CD4-positive, alpha-beta T cell treated with Interleukin-15 for 1 hour (primary cell): ENCODE measurements at places on chromosomes 2 and 18.

- DNase-seq: no peak
These were observed 182.8 kb downstream of the MGAT5 start for GRCh38 chr2:134436706-134437105.

- DNase-seq: no peak
These were observed 2.4 kb downstream of the GFPT1 start for GRCh38 chr2:69384618-69385081.

DNA sequence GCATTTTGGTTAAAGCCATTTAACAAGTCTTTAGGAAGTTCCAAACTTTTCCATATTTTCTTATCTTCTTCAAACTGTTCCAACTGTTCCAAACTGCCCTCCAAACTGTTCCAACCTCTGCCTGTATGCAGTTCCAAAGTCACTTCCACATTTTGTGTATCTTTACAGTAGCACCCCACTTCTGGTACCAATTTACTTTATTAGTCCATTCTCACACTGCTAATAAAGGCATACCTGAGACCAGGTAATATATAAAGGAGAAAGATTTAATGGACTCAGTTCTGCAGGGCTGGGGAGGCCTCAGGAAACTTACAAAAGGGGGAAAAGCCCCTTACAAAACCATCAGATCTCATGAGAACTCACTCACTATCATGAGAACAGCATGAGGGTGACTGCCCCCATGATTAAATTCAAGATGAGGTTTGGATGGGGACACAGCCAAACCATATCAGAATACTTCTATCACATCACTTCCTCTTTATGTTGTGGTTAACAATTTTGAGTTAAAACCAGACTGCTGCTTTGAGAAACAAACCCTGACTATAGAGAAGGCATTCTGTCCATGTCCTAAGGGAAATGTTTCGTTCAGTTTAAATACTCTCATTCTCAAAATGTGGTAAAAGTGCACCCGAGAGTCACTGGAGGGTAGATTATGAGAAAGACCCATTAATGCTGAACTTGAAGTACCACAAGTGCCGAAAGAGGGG, 11.0 kb downstream of the IL18R1 start:
- DNase-seq: no peak

DNA sequence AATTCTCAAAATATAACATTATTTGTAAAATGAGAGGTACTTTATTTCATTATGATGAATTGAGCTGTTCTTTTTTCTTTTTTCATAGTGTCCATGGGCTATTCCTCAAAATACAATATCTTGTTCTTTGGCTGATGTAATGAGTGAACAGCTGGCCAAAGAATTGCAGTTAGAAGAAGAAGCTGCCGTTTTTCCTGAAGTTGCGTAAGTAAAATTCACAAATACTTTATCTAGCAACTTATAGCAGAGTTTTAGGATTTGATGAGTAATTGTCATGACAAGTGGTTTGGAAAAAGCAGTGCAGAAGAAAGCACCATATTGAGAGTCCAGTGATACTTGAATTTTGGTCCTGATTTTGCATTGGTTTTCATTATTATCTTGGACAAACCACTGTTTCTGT, 9.8 kb downstream of the RIOK3 start:
- DNase-seq: no peak

DNA sequence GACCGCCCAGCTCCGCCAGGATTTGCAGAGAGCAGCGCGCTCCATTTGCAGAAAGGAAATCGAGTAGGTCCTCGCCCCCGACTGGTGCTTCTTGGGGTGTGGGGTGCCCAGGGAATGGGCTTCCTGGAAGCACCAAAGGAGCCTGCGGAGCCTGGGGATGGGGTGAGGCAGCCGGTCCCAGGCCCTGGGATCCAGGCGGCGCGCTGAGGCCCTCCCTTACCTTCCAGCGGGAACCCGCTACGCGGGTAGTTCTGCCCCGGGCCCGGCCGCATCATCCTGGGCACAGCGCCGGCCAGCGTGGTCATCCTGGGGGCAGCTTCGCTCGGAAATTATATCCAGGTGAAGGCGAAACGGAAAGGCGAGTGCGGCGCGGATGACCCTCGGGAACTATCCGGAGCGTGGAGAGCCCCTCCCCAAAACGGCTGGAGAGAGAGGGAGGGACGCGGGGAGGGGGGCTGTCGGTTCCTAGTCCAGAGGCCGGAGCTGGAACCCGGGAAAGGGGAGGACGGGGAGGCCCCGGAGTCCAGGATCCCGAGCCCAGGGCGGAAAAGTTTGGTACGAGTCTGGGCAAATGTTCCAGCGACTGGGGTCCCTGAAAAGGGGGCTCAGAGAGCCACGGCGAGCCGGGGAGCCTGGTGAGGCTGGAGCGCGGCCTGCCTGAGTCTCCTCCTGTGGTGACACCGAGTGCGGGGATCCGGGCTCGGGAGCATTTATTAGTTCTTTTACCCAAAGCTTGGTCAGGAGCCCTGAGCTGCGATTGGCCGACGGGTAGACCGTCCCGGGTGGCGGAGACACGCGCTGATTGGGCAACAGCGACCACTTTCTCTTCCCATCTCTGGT, at the start of gene PAX3:
PAX3 (minus strand) TSS at position 688 of the 840 bp plus-strand sequence; CDS start at position 305, 383 bp downstream.
- no peak for DNase-seq
